ENCODE measurements at places on chromosomes 6 and 20. TPM values are rescaled to one million over a fixed set of nuclear protein-coding genes. Genes with fewer than 3 reads are reported as not detected.

DNA sequence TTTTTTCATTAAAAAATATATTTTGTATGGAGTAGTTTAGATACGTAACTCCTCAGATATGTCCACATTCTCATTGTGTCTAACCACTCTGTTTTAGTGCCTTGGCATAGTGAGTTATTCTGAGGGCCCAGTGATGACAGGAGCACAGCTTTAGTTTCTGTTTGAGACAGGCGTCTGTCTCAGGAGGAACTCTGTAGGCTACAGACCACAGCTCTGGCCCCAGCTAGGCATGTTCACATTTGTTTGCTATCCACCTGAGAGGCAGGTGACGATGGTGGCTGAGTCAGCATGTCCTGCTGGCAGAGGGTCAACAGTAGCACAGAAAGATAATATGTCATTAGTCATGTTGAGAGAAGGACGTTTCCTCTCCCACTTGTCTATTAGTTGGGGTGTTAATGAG is 16.3 kb downstream of the LRRC1 start:
- DNase-seq, result no peak

DNA sequence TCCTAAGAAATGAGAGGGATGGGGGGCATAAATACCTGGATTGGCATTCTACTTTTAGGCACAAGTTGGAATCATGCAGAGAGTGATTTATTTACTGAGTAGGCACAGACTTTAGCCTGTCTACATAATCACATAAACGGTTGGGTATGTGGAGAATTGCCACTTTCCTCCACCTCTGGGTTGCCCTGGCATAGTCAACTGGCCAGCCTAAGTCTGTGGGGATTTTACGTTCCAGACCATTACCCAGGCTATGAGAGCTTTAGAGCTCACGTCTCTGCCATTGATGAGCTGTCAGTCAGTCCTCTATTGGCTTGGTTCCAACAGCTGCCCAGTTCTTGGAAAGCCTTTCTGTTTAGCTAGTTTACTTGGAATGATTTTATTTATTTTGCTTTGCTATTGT is 5.0 kb upstream of the BHLHE23 start:
- no peak for DNase-seq

- no peak for DNase-seq
Observed at GRCh38 chr20:2162823-2163166, 61.2 kb downstream of the STK35 start.

DNA sequence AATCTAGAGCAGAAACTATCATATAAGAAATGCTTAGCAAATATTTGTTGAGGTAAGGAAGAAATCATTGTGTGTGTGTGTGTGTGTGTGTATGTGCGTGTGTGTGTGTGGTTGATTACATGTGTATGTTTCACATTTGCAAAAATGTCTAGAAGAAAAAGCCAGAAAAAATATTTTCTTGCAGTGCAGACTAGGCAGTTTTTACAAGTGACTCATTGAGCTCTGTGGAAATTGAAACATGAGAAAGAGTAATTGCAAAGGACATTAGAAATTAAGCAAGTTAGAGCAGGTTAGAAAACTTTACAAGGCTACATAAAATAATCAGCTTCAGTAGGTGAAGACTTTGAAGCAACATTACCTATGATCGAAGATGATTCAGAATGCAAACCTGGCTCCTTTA is 669.0 kb upstream of the EYS start:
- DNase-seq, result no peak

GRCh38 chr6:142631517-142632385 is 313.2 kb downstream of the HIVEP2 start:
- no peak for DNase-seq

- DNase-seq, result no peak
Observed at GRCh38 chr6:104519566-104519965, 340.2 kb downstream of the HACE1 start.

Gene ASIP
- polyA plus RNA-seq, result 0.68 TPM

Gene BEND6
- 0.43 TPM for polyA plus RNA-seq

Gene OR2J3
- not detected for polyA plus RNA-seq

Gene MAD2L1BP
- polyA plus RNA-seq, result 17.2 TPM

Gene LSM14B
- polyA plus RNA-seq, result 91.1 TPM

Gene SLC35D3
- not detected for polyA plus RNA-seq
